ENCODE measurements at places on chromosomes 12 and 14.
A peak's percentile ranks its signal among the peaks of the same experiment; 100 is the strongest.

- no peak for DNase-seq
These were observed 19.0 kb downstream of the MLXIP start for GRCh38 chr12:122097584-122097926.

DNA sequence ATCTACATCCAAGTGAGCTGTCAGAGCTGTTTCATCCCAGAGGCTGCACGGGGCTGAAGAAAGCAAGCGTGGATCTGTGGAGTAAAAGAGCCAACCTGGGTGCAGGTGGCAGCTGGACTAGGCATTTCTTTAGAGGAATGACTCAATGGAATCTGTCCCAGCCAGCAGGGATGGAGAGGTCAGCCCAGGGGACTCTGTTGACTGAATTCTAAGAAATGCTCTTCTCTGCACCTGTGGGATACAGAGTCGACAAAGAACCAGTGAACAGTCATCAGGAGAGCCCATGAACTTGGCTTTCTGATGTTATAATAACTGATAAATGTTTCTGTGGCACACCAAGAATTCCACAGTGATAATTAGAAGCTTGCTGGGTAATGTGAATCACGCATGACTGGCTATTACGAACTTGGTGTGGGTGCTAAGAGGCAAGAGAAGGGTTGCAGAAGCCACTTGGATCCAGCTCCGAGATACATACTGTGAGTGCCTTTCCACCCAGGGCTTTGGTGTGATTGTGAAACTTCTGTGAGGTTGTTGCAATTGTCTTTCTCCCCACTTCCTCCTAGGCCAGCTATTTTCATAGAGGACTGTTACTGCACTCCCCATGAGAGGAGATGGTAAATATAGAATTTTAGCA is 16.2 kb downstream of the PYGL start:
- peak; percentile 11 for DNase-seq

GRCh38 chr12:68608191-68608590 is 2.5 kb upstream of the RAP1B start:
- no peak for DNase-seq

GRCh38 chr12:53481939-53482586 is 17.2 kb downstream of the MAP3K12 start:
- DNase-seq: no peak

GRCh38 chr12:99670635-99671034 is 23.1 kb downstream of the GARIN6 start:
- no peak for DNase-seq

- no peak for DNase-seq
These were observed 561.3 kb downstream of the C12orf50 start for GRCh38 chr12:87467936-87468335.

DNA sequence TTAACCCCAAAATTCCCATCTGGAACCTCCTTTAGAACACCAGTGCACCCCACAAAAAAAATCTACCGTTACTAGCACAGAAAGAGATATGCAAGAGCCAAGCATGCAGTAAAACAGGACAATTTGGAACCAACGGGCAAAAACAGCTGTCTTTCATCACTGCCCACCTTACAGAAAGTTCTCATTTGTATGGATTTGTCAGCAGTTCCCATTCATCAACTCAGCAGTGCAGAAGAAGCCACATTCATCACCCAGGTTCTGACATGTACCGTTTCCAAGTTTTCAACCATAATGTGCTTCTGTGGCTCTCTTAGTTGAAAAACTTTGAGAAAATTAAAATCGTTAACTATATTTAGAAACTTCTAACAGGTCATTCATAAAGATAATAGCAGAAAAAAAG is 387.0 kb downstream of the RPS29 start:
- no peak for DNase-seq

- no peak for DNase-seq
These were observed 11.6 kb downstream of the SIX1 start for GRCh38 chr14:60637479-60638315.

GRCh38 chr12:24854017-24854416 is 94.9 kb downstream of the BCAT1 start:
- DNase-seq: no peak

GRCh38 chr12:131063960-131064359 is 110.3 kb downstream of the ADGRD1 start:
- DNase-seq: no peak

- DNase-seq: no peak
These were observed 17.5 kb upstream of the ISM2 start for GRCh38 chr14:77516126-77516525.

GRCh38 chr12:116076399-116076798 is 201.1 kb downstream of the MED13L start:
- no peak for DNase-seq

DNA sequence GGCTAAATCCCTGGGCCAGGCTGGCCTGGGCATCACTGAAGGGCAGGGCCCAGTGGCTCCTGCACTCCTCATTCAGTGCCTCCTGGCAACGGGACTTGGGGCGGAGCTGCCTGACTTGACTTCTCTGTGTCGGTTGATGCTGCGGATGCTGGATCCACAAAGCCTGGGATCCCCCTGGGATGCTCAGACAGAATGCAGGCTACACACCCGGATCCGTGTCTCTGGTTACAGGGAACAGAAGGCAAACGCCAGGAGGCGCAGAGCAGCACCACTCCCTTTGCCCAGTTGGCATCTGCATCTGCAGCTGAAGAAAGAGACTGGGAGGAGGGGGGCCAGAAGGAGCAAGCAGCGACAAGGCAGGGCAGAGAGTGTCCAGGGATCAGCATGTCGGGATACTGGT is 154.5 kb upstream of the FKBP4 start:
- DNase-seq: no peak

- DNase-seq: no peak
These were observed 18.4 kb upstream of the KRT86 start for GRCh38 chr12:52255926-52256583.

- DNase-seq: no peak
These were observed 24.9 kb downstream of the CATSPERB start for GRCh38 chr14:91706996-91707395.

- DNase-seq: no peak
These were observed 38.5 kb upstream of the KCNK13 start for GRCh38 chr14:90023176-90023896.

GRCh38 chr12:47084172-47084571 is 4.4 kb upstream of the AMIGO2 start:
- DNase-seq: no peak

DNA sequence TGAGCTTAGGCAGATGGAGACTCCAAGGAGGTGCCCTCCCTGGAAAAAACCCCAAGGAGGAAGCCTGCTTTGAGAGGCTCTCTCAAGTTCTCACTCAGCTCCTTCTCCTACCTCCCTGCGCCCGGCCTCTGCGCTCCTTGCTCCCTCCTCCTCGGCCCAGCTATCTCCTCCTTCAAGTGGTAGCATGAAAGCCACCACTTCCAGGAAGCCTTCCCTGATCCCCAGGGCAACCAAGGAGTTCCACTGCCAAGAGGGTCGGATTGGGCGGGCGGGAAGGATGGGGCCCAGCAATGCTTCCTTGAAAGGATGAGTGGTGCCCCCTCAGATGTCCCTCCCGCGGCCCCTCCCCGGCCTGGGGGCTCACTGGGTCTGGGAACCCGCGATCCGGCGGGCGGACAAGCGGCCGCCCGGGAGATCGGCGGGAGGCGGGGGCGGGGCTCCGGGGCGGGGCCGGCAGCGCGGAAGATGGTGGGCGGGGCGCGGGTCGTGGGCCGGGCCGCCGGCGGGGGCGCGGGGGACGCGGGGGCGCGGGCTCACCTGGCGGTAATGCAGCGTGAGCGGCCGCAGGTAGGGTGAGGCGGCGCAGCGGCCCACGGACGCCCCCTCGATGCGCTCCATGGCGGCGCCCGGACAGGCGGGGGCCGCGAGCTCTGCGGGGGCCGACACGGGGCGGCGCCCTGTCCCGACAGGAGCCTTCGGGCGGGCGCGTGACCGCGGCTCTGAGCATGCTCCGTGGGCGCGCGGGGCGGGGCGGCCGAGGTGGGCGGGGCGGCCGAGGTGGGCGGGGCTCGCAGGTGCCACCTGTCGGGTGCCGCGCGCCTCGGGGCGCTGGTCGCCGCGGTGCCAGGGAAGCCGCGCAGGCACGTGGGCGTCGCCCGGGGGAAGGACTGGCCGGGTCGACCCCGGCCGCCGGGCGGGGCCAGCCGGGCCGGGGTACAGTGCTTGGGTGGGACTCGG is at the start of gene NUDT14:
TSS of gene NUDT14 (minus strand) at position 721 of the 957 bp plus-strand sequence. CDS start at position 618, 103 bp downstream.
- peak; percentile 95 for DNase-seq

DNA sequence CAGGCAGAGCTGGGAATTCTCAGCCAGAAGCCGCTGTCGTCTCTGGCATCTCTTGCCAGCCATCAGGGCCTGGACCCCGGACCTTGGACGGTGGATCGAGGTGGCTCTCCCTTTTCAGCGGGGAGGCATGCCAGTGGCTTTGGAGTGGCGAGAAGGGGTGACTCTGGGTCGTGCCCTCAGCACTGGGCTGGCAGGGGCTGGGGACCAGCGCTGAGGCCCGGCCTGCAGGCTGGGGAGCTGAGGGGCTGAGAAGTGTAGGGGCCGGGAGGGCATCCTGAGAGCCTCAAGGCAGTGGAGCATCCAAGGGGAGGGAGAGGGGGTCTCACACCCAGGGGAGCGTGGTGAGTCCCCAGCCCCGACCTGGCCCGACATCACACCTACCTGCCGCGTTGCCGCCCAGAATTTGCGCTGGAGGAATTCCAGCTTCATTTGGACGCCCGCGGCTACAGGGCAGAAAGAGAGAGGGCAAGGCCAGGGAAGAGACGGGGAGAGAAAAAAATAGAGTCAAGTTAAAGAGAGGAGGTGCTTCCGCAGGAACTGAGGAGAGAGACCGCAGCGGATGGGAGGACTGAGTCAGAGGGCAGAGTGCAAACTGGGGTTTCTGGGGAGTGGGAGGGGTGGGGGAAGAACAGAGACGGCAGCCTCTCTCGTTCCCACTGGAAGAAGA is 9.0 kb upstream of the LRTM2 start:
- DNase-seq: no peak

- DNase-seq: no peak
These were observed 113.4 kb downstream of the RALGAPA1 start for GRCh38 chr14:35695647-35696046.

GRCh38 chr14:51872396-51872795 is 12.0 kb downstream of the GNG2 start:
- DNase-seq: no peak

DNA sequence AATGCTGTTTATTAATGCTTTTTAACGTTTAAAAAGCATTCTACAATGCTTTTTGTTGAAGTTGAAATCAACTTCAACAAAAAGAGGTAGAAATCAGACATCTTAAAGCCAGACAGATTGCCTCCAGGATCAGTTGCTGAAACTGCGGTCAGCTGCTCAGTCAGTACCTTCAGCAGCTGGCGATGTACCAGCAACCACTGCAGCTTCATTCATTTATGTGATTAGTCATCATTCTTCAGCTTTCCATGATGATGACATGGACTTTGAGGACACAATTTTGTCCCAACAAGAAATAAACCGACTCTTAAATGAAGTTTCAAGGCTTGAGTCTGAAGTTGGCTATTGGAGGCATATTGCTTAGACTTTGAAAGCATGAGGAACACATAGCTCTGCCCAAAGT is 31.5 kb upstream of the NUAK1 start:
- no peak for DNase-seq

DNA sequence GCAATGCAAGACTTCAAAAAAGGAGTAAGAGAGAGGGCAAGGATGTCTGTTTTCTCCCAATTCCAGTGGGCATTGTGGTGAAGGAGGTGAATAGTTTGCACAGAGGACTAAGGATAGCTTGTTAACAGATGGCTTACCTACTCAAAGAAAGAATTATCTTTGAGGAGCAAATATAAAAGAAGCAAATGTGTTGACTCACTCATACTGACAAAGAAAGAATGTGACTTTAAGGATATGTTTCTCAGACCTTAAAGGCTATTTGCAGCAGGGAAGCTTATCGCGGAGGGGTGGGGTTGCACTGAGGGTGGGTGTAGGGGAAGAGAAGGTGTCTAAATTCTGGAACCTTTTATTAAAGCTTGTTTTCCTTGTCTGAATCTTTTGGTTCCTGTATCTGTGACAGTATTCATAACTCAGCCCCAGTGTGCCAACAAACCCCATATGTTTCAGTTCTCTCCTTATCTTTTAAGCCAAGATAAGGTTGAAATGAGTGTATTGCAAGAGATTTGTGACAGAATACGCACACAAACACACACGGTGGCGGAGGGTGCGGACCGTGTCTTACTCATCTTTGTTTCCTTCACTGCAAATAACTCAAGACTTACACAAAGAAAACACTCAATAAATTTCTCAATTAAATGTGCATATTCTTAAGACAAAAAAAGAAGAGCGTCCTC is 146.4 kb upstream of the ARID2 start:
- no peak for DNase-seq

- no peak for DNase-seq
These were observed 194.3 kb downstream of the DACT1 start for GRCh38 chr14:58832095-58832521.

DNA sequence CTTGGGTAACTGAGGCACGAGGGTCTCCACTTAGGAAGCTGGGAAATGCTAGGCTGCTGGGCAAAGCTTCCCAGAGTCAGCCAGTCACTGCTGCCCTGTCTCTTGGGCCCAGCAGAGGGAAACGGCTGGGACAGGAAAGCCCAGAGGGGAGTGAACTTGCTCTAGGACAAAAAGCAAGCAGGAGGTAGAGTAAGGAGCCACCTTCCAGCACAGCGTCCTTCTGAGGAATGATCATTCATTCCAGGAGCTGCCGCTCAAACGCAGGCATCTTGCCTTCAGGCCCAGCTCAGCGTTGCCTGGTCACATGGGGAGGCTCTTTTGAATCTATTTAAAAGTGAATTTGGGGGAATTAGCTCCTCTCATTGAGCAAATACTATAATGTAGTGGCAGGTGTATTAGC is 118.6 kb downstream of the CRACR2A start:
- DNase-seq: no peak

- DNase-seq: no peak
These were observed 162.0 kb downstream of the SAMD4A start for GRCh38 chr14:54728700-54729527.

- no peak for DNase-seq
These were observed 149.0 kb downstream of the NAV3 start for GRCh38 chr12:77979597-77980250.

- no peak for DNase-seq
These were observed 77.9 kb downstream of the TMEM30B start for GRCh38 chr14:61203081-61203753.

DNA sequence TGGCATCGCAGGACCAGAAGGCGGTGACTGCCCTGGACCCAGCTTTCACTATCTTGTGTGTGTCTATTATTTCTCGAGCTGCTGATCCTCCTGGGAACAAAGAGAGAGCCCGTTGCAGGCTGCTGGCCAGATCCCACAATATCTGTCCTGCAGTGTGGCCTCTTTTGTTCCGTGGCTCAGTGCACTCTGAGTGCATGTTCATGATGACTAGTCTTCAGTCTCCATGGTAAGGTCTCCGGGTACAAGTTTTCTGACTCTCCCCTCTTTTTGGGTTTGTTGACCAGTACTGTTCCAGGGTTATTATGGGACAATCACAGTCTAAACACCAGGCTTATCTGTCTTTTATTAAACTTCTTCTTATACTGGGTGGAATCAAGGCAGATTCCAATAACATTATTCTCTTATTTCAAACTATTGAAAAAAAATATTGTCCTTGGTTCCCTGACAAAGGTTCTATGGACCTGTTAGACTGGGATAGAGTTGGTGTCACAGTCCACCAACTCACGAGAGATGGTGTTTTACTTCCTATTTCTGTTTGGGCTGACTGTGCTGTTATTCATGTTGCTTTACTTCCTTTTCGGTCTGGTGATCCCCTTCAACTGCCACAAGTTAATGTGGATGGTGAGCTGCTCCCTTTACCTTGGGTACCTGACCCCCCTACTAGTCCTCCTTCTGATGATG is 192.9 kb upstream of the ALG10B start:
- no peak for DNase-seq

GRCh38 chr12:132365226-132365625 is 35.8 kb upstream of the GALNT9 start:
- no peak for DNase-seq
